ENCODE measurements at places on chromosomes 3 and 15.

GRCh38 chr15:81006124-81006523 is 5.4 kb downstream of the TLNRD1 start:
- DNase-seq = no peak

DNA sequence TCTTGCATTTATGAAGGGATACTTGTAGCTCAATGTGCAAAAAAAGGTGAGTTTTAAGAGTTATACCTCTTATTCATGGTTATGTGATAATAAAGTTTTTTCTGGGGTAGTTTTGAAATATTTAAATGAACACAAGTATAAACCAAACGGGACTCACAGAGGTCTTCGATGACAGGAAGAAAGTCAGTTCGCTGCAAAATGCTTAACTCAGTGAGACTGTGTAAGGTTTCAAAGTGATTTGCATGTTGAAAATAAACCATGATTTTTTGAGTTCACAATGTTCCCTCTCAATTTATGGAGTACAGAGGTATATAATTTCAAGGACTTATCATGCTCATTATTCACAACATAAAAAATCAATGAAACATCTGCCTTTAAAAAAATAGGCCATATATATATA is 36.3 kb upstream of the MYH15 start:
- DNase-seq = no peak

DNA sequence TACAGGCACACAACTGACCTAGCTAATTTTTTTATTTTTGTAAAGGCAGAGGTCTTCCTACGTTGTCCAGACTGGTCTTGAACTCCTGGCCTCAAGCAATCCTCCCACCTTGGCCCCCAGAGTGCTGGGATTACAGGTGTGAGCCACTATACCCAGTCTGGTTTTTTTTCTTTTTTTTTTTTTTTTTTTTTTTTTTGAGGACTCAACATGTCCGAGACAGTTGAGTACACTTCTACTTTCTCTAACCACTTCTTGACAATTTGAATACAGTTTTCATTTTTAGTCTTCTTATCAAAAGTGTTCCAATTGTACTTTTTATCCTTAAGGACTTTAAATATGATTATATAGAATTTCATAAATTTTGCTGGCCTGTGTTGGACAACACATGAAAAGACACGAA is 7.4 kb upstream of the GSK3B start:
- DNase-seq = no peak

DNA sequence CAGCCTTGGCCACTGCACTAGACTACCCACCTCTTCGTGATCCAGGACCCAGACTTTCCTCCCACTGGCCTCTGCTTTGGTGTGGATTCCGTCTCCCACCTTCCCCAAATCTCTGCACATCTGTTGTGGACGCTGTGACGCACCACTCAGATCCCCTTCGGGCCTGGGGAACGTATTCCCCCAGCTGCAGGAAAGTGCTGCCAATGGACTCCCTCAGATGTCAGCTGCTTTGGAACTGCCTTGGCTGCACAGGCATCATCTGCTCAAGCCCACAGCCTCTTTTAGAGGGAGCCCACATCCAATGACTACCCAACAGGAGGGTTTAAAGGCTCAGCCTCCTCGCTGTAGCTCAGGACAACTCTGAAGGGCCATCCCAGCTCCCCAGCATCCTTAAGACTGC is 134.2 kb upstream of the RAD18 start:
- no peak for DNase-seq

DNA sequence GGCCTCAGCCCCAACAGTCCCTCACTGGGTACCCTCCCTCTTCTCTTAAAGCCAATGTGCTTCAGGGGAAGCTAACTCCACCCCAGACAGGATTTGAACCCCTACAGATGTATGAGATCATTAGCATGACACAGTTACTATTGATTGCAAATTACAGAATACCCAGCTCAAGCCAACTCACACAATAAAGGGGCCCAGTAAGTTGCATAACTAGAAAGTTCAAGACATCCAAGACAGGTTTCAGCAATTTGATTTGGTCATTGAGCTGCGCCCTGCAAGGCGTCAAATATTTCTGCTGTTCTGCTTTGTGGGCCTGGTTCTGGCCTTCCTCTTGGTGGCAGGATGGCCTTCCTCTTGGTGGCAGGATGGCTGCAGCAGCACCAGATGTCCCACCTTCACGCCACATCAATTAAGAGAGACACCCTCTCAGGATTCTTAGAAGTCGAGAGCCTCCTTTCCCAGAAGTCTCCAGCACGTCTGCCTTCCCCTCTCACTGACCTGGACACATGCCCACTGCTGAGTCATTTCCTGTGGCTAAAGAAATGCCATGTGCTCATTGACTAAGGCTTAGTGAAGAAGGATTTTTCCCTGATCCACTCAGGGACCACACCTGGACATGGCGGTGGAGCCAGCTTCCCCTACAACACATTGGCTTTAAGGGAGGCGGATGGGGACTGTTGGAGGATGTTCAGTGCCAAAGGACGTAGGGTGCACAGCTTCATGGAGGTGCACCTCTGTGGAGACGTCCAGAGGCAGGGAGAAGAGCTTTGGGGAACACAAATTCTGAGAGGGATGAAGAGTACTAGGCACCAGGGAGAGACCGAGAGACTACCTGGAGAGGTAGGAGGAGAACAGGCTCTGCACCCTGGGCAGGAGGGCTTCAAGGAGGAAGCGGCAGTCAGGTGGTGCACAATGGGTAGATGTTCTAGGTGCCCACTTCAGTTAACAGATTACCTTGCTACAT is 49.1 kb downstream of the DNASE1L3 start:
- DNase-seq = no peak

GRCh38 chr3:66484106-66484844 is 16.5 kb downstream of the LRIG1 start:
- DNase-seq = no peak

DNA sequence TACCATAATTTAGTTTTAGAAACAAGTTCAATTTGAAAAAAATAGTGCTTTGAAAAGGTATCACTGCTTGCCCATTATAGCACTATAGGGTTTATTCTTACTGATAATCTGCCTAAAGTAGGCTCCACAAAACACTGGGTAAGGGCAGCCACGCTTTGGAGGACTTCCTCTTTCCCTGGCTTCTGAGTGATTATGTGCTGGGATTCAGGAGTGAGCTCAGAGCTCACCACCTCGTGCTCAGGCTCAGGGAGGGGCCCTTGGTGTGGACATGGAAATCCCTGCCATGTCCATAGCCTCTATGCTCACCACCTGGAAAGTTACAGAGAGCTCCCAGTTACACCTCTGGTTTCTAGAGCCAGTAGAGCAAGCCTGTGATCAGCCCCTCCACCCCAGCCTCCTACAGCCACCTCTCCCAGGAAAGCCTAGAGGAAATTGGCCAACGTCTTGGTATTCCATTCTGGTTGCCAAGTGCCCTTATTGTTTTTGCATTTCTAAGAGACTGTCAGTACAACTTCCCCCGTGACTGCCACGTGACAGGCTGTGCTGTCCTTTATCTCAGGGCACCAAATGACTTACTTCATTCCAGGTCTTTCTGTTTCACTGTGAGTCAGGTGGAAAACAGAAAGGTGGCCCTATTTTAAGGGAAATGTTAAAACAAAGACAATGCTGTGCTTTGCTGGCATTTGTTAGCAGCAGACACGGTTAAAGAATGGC is 316.0 kb downstream of the RORA start:
- no peak for DNase-seq

DNA sequence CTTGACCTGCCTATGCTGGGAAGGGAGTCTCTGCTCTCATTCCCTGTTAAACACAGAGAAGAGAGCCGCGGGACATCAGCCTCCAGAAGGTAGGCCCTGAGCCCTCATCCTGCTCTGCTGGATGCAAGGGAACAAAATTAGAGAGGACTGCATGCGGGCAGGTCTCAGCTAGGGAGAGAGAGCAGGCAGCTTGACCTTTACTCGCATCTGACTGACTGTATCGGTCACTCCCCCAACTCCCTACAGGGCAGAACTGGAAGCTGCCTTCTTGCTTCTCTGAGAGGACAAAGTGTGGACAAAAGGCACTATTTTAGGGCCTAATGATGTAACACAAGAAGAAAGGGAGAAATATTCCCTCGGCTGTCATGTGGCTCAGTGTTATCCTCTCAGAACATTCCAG is 38.7 kb upstream of the ATOSA start:
- no peak for DNase-seq

DNA sequence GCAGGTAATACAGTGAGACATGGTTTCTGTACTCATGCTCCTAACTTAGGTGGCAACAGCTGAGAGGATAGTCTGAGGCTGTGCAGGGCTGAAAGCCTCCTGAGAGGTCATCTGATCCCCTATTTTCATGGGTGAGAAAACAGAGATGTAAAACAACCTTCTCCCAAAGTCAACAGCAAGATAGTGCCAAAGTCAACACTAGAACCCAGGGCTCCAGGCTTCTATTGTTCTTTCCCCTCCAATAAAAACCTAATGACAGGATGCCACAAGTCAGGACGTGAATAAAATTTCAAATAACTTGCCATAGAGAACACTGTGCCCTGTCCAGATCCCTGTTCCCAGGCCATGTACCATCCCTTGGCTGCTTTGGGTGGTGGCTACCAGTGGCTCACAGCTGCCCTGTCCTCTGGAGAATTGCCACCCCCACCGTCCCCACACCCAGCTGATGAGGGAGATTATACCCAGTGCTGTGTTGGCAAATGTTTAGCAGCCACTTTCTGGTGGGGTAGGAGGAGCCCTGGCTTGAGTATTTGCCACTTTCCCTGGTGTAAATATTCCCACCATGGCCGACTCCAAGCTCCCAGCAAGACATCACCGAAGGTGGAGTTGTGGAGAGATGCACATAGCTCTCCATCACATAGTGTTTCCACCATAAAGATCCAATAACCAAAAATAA is 54.8 kb downstream of the SRGAP3 start:
- DNase-seq = no peak

- DNase-seq = no peak
Observed at GRCh38 chr15:63274427-63274826, 3.0 kb upstream of the APH1B start.

- DNase-seq = no peak
Observed at GRCh38 chr15:59722037-59722436, 32.9 kb upstream of the BNIP2 start.

GRCh38 chr3:59101231-59101736 is 51.5 kb upstream of the CFAP20DC start:
- no peak for DNase-seq

GRCh38 chr3:127455541-127456450 is 134.7 kb downstream of the TPRA1 start:
- peak; percentile 83 for DNase-seq

GRCh38 chr3:5809586-5810246 is 622.2 kb downstream of the EDEM1 start:
- no peak for DNase-seq

- DNase-seq = no peak
Observed at GRCh38 chr3:31699309-31699953, 166.7 kb downstream of the STT3B start.

GRCh38 chr3:62361824-62362223 is 11.5 kb downstream of the FEZF2 start:
- no peak for DNase-seq

DNA sequence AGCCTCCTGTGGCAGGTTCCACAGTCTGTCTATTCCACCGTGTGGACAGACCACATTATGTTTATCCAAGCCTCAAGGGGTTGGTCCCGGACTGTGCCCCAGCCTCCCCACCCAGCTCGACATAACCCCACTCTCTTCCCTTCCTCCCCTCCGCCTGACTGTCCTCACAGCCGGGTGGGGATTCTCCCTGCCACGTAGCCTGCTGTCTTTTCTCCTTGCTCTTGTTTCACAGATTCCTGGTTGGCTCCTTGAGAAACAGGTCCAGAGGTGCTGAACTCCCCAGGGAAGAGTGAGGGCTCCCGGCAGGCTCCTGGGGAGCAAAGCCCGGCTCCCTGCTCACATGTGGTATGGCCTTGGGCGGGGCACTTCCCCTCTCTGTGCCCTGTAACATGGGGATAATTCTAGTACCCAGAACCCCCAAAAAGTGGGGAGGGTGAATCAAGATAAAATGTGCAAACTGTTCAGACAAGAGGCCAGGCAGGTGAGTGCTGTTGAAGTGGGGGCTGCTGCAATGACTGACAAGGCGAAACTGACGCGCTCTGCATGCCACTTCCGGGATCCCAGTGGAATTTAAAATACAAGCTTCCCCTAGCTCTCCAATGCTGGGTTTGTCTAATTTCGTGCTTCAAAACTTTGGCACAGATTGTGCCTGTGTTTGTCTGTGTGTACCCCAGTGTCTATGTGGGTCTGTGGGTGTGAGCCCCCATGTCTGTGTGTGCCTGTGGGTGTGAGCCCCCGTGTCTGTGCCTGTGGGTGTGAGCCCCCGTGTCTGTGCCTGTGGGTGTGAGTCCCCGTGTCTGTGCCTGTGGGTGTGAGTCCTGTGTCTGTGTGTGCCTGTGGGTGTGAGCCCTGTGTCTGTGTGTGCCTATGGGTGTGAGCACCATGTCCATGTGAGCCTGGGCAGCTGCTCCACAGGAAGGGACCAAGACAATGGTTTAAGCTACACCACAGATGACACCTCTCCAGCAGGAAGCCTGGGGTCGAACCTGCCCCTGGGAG is 160.6 kb upstream of the IQSEC1 start:
- no peak for DNase-seq

DNA sequence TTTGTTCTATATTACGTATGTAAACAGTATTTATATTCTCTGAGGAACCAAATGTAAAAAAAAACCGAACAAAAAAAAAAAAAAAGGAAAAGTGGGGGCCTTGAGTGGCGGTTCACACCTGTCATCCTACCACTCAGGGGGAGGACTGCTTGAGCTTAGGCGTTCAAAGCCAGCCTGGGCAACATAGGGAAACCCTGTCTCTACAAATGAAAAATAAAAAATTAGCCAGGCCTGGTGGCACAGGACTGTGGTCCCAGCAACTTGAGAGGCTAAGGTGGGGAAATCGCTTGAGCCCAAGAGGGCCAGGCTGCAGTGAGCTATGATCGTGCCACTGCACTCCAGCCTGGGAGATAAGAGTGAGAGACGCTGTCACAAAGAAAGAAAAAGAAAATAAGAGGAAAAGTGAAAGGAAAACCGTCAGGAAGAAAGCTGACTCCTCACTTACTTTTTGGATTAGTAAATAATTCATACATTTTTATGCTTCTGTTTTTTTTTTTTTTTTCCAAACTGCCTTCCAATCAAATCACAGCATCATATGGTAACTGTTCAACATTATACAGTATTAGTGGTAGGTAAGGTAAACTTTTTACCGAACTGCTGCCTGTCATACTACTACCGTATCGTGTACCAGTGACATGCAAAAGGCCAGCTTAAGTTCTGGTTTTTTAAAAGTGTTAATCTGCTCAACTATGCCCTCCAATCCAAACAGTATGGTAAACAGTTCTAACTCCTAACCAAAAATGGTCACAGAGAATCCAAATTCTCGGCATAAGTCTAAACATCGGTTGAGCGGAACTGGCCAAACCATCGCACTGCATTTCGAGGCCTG is 1.2 kb downstream of the PHC3 start:
- DNase-seq = peak; percentile 32

- DNase-seq = no peak
Observed at GRCh38 chr3:186614266-186614596, 1.4 kb downstream of the AHSG start.

- DNase-seq = peak; percentile 26
Observed at GRCh38 chr3:119891944-119892721, 110.2 kb downstream of the NR1I2 start.

Data from activated T-cell treated with anti-CD3 and anti-CD28 coated beads, Interleukin-2, amount 50 U/mL, for 48 hours (primary cell).